GM12892 (cell line): ENCODE measurements at places on chromosomes 1 and 21.
A peak's percentile ranks its signal among the peaks of the same experiment; 100 is the strongest.

DNA sequence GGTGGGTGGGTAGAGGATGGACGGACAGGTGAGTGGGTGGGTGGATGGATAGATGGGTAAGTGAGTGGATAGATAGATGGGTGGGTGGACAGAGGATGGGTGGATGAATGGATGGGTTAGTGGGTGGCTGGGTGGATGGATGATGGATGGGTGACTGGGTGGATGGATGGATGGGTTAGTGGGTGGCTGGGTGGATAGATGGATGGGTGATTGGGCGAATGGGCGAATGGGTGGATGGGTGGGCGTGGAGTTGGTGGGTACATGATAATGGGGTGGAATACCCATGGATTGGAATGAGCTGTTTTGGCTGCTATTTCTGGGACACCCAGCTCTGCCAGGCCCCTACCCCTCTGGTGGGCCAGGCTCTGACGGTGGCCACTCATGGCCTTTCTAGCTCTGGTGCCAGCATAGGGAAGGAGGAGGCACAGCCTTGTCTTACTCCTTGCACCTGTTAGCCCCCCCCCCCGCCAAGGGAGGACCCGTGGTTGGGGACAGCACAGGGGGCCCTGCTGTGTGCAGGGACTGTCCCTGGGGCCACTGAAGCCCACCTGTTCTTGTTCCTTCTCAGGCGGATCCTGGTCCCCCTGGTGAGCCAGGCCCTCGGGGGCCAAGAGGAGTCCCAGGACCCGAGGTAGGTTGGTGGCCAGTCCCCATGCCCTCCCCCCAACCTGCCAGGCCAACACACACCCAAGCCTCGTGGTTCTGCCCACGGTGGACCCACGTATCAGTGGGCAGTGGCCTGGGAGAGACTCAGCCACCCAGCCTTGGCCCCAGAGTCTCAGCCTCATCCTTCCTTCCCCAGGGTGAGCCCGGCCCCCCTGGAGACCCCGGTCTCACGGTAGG, 26.4 kb downstream of the COL6A2 start:
- DNase-seq, result peak; percentile 25

DNA sequence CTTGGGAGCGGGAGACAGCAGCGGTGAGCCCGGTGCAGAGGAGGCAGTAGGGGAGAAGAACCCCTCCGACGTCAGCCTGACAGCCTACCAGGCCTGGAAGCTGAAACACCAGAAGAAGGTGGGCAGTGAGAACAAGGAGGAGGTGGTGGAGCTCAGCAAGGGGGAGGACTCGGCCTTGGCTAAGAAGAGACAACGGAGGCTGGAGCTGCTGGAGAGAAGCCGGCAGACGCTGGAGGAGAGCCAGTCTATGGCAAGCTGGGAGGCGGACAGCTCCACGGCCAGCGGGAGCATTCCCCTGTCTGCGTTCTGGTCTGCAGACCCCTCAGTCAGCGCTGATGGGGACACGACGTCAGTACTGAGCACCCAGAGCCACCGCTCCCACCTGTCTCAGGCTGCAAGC, 32.9 kb downstream of the STYXL2 start:
- no peak for DNase-seq

GRCh38 chr1:235161685-235162327, 756 bp upstream of the RBM34 start:
- no peak for DNase-seq

DNA sequence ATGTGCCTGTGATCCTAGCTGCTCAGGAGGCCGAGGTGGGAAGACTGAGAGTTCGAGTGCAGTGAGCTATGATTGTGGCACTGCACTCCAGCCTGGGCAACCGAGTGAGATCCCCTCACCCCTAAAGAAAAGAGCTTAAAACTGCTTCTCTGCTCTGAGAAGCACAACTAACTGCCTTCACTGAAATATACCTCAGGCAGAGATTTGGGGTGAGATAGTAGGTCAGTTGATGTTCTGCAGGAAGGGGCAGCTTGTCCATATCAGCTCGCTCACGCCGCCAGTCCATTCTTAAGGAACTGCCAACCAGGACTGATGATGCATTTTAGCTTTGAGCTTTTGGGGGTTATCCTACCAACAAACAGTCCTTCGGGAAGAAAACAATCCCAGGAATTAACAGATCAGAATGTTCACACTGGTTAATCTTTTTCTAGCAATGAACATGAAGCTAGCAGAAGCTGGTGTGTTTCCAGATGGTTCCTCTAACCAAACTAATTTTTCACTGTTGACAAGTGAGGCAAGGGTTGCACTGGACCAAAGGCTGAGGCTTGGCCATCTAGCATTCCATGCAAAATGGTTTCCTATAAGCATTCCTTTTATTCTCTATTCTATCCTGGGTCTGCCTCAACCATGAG, 31.6 kb downstream of the LHX4 start:
- no peak for DNase-seq

- DNase-seq, result no peak
Observed at GRCh38 chr1:17569200-17570139, 30.0 kb downstream of the ARHGEF10L start.

DNA sequence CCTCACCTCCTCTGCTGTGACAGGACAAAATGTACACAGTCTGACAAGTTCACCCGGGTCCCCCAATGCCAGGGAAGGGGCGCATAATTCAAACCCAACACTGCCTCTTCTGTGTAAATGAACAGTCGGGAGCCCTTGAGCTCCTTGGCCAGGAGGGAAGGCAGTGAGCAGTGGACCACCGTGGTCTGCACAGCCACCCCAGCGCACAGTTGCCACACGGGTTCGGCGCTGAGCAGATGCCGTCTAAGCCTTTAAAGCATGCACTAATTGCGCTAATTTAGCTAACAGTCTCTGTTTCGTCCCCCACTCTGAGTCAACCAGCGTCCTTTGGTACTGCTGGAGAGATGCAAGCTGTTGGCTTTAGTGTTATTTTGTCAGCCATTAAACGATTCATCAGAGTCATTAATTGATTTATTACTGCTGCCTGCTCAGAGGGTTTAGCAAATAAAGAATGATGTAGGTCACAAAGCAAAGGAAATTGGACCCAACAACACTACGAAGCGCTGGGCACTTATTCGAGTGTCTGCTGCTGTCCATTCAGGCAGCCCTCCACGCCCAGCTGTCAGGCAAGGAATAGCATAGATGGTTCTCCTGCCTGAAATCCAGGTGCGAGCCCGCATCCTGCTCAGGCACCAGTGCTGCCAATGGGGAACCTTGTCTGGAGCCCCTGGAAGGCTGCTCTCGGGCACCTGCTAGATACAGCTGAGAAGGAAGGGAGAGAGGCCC, 91.5 kb downstream of the MRPL37 start:
- no peak for DNase-seq

- DNase-seq, result no peak
Observed at GRCh38 chr1:33009561-33009960, 27.1 kb downstream of the AK2 start.

DNA sequence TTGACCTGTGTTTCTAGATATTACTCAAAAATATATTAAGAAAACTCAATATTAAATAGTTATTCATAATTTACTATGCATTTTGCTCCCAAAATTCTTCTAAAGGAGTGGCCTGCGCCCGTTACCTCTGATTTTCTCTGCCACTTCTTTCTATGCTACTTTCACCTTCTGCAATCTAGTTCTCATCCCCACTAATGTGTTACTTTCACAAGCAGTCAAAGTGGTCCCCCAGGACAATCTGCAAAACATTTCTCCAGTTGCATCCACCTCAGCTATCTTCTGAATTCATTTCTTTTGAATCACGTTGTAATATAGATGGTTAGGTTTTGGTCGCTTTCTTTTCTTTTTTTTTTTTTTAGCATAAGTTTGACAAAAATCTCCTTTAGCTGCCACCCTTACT, 13.4 kb downstream of the INSL5 start:
- DNase-seq, result no peak

DNA sequence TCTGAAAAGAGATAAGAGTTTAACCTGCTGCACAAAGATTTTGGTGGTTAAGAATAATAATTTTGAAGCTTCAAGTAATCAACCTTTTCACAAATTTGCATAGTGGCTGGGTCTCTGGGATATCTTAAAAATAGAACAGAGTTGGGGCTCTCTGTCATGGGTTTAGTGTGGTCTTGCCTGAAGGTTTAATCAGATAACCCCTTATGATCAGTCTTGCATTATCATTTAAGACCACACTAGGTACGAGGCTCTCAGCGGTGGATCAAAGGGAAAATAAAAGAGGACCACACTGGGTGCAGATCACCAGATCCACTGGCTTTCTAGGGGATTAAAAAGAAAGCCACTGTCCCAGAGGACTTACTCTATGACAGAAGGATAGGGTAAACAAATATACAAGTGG, 19.5 kb downstream of the LRRC8C start:
- no peak for DNase-seq

DNA sequence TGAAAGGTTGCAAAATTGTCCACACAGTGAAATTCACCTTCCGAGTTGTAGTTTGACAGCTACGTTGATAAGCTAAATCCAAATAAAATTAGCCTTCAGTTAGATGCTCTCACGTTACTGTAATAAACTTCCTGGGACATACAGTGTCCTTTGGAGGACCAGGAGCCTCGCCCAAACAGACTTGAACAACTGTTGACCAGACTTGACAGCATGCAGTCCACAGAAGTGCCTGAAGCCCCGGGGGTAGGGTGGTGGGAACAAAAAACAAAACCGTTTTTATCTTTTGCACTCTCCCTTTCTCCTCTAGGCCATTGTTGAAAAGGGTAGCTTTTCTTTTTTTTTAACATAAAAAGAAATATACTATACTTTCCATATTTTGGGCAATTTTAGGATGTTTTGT, 172.8 kb upstream of the SAMSN1 start:
- DNase-seq, result no peak

- no peak for DNase-seq
Observed at GRCh38 chr1:157089789-157090188, 9.8 kb downstream of the ETV3L start.

DNA sequence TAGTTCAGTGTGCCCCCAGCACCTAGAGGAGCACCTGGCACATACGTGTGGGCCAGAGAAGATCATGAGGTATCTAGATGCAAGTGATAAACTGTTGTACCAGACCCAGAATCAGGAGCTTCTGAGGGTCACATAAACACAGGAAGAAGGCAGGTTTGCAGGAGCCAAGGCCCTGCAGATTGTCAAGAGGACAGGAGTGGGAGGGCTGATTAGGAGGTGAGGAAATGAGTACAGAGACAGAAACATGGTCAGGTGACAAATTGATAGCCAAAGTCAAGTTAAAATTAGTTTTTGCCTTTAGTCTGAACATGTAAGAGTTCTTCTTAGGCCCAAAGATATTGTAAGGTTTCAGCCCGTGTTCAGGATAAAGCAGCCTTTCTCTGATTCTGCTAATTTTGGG, 14.0 kb upstream of the TRAF3IP3 start:
- no peak for DNase-seq

DNA sequence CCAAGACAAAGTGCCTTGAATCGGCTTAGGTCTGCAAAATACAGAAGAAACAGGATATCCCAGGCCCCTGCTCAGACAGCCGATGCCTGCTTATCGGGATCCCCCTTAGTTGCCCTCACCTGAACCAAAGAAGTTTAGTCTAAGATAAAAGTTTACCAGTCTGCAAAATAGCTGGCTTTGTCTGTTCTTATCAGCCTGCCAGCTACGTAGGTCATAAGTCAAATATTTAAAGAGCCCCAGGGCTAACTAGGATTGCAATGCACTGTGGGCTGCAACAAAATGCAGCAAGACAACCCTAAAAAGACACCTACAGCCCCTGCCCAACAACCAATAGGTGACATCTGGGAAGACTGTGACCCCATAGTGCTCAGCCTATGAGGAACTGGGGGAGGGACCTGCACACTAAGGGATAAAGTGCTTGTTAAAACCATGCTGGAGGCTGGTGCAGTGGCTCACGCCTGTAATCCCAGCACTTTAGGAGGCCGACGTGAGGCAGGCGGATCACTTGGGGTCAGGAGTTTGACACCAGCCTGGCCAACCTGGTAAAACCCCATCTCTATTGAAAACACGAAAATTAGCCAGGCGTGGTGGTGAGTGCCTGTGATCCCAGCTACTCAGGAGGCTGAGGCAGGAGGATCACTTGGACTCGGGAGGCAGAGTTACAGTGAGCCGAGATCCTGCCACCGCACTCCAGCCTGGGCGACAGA, 27.4 kb downstream of the LRRC3 start:
- DNase-seq, result no peak

GRCh38 chr1:119718409-119718808, 6.7 kb downstream of the PHGDH start:
- DNase-seq, result no peak

DNA sequence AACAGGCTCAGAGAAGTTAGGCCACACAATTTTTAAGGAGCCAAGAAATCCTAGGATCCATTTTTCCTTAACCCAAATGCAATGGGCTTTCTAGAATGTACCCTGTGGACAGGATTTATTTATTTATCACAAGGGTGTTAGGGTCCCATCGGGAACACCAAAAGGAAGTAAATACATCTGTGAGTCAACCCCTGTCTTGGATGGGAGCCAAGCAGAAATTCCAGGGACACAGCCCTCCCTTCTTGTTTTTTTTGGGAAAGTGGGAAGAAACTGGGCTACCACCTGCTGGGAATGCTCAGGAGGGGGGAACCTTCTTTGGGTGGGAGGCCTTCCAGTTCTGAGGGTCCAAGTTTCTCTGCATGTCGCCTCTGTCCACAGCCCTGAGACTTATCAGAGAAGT, 1.3 kb downstream of the CRNN start:
- DNase-seq, result no peak

GRCh38 chr1:26820784-26821269, 5.7 kb upstream of the ZDHHC18 start:
- DNase-seq, result peak; percentile 62

DNA sequence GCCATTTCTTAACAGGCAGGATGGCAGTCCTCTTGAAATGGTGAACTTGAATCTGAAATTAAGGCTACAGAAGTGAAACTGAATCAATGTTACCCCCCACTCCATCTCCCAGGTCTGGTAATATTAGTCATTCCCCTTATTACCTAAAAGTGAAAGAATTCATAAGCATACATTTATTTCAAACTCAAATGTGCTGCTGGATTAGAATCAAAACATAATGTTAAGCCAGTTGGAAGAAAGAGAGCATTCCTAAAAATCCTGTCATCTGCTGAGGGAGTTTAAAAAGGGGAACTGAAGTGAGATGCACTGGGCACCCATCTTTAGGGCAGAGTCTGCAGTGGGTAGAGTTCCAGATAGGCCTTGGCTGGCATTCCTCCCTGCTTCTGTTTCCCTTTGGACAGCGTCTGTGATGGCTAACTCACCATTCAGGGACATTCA, 17.4 kb downstream of the KIAA0319L start:
- DNase-seq, result no peak

DNA sequence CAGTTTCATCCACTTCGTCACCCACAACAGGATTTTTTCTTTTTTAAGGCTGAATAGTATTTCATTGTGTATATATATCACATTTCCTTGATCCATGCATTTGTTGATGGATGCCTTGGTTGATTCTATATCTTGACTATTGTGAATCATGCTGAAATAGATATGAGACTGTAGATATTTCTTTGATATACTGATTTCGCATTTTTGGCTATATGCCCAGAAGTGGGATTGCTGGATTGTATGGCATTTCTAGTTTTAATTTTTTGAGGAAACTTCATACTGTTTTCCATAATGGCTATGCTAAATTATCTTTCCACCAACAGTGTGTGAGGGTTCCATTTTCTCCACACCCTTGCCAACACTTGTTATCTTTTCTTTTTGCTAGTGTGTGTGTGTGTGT, 5.0 kb downstream of the GUCA2B start:
- no peak for DNase-seq

- no peak for DNase-seq
Observed at GRCh38 chr1:118825619-118826018, 162.5 kb downstream of the TBX15 start.
